DMS79 treated with DMSO at 0.1 percent for 48 hours (cell line): ENCODE measurements at places on chromosomes 4 and X.

DNA sequence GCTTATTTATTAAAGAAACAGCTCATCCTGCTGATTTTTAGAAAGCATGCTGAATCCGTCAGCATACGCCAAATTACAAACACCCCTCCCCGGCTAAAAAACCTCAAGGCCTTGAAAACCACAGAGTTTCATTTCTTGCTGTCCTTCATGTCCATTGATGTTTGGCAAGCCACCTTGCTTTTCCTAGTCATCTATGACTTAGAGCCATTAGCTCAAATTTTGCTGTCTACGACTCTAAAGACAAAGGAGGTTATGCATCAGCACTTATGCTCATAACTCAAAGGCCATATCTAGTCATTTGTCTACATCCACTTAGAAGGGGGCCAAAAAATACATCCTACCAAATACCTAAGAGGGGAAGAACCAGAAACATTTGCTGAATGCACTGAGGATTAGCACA lies 925.1 kb downstream of the PCDH7 start:
- DNase-seq = no peak

GRCh38 chrX:123475068-123475724 lies 257.7 kb downstream of the THOC2 start:
- no peak for DNase-seq

GRCh38 chrX:149487292-149487691 lies 17.8 kb downstream of the IDS start:
- DNase-seq = no peak

DNA sequence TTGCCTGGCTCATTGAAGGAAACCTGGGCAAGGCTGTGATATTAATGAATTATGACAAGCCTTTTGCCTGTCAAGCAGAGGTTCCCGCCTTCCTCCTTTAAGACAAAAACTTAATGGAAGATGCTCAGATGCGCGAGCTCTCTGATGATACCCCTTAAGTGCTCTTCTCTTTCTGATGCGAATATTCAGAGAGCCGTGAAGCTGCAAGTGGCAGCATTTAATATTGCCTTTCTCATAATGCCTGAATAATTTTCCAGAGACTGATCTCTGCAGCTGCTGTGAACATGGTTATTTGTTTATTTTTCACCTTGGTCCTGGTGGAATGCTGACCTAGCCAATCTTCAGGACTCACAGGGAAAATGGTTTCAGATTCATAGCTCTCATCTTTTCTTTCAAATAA lies 251.8 kb downstream of the TENM3 start:
- peak; percentile 74 for DNase-seq

DNA sequence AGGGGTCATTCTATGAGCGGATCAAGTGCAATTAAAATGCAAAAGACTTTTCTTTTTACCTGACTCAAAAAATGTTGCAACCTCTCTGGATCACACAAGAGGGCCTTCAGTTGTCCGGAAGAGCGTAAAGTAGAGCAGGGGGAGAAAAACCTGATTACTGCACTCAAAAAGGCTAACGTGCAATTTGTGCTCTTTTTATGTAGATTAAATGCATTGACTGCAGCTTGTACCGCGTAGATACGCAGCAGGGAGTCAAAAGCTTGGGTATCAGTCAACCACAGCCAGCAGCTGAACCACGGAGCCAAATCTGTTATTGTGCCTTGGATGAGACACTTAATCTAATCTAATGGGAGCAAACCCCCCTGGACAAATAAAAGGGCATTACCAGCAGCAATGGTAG lies 107.3 kb upstream of the RAI2 start:
- peak; percentile 18 for DNase-seq

DNA sequence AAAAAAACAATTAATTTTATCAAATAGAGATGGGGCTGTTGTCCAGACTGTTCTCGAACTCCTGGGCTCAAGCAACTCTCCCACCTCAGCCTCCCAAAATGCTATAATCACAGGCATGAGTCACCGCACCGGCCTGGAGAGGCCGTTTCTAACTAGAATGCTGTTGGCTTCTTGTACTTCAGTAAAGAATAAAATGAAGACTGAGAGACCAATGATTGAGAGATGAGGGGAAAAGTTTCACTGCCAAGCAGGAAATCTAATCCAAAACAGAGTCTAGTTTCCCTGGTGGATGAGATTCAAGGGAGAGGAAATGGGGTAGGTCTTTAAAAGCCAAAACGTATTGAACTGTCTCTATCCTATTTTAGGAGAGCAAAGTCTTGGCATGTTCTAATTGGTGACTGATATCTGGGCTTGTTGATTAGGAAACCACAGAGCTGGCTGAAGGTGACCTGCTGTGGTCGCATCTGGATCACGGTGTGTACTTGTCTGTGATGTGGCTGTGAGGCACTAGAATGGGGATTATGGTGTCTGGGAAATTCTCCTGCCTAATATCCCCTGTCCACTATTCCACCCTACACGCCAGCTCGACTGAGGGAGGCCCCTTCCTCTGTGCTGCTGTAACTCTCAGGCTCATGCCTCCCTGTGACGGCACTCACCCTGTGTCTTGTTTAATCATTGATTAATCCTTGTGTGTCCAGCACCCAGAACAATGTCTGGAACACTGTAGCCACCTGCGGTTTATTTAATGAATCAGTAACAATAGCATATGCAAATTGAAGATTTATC lies 15.0 kb upstream of the TRIM2 start:
- DNase-seq = no peak

GRCh38 chr4:53558065-53558801 lies 33.1 kb downstream of the LNX1 start:
- no peak for DNase-seq

DNA sequence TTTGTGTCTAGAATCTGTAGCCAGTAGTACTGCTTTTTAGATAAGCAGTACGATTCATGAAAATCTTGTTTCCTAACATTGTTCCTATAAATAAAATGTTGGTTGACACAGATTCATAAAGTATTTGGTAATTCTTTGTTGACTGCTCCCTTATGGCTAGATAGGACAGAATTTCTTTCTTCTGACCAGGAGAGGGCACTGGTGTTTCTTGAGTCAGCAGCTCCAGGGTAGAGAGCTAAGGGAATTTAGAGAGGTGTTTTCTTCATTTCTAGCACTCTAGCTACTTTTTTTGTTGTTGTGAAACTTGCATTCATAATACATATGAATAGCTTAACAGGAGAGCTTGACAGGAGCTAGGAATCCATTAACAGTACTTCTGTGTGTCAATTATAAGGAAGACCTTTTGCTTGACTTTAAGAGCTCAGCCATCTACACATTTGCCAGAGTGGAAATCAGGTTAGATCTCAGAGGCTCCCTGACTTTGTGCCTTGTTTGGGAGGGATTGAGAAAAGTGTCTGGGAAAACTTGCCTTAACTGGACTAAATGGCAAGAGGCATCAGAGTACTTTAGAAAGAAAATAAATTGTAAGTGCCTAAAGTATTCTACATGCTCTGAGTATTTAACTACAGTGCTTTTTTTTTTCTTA lies 756.1 kb downstream of the SH3BGRL start:
- DNase-seq = no peak

DNA sequence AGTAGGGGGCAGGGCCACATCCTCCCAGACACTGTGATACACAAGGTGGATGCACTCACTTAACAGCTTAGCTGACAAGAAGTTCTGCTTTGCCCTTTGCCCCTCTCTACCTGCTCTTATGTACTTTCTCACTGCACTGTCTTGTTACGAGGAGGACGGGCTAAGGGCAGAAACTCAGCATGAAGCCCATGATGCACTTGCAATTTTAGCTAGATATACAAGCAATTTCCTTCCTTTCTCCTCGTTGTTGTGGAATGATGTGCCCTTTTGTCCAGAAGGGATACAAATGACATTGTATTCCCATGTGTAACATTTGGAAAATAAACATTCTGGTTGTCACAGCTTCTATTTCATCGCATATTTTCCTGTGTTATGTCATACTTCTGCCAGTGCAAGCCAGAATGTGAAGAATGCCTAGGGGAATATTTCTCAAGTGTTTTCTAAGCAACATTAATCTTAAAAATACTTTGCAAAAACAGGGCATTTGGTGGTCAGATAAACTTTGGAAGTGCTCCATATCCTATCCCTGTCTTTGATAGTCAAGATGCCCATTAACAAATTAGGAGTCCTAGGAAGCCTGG lies 47.2 kb downstream of the MAOA start:
- no peak for DNase-seq

DNA sequence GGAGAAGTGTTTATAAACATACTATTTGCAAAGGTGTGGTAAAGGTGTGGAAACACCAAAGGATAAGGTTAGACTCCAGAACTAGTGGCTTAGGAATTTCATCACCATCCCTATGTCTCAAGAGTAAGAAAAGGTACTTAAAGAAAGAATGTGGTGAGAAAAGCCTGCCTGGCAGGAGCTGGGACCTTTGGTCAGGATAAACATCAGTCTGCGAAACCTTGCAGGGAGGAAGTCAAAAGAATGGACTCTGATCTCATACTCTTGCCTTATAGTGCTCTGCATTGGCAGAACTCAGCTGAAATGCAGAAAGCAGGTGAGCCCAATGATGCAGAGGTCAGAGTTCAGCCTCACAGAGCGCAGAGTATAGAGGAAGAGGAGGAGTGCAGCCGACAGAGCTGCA lies 97.2 kb upstream of the NR3C2 start:
- DNase-seq = no peak
